ENCODE measurements at places on chromosomes 16 and 17.
A peak's percentile ranks its signal among the peaks of the same experiment; 100 is the strongest.

- no peak for DNase-seq
These were observed 28.6 kb downstream of the OSBPL7 start for GRCh38 chr17:47792979-47793378.

- peak; percentile 29 for DNase-seq
These were observed 1.3 kb downstream of the SLC16A11 start for GRCh38 chr17:7042501-7043181.

DNA sequence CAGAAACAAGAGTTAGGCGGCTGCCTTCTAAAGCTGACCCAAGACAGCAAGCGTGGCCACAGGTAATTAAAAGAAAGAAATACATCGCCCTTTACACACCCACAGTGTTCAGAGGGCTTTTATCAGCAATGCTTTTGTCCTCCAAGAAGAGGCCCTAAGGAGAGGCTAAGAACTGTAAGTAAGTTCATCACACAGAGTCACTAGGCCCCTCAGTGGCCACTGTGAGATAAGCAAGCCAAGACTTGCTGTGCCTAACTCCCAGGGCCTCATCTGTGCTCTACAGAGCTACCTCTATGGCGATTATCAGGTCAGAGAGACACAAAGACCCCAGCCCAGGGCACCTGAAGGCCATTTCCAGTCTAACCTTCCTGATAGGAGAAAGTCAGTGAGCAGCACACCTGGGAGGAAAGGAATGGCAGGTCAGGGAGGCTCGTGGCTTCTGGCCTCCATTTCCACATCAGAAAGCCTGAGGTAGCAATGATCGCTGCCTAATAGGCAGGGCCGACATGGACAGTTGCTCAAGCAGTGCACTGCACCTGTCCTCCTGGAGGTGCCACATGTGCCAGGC is 545.2 kb upstream of the CDH11 start:
- DNase-seq, result no peak

DNA sequence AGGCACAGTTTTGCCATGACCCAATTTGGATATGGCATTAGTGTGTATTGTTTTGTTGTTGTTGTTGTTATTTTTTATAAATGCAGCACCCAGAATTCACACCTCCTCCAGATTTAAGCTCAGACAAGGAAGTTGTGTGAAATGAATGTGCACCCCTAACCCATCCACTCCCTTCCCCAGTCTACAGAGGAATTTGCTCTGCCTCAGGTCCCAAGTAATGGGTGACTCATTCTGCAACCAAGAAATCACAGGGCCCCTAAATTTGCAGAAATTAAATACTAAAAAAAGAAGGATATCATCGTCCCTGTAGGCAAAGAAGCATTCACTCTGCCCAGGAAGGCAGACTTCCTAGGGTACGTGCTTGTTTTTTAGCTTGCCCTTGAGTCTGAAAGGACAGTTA is 62.3 kb downstream of the CLEC16A start:
- no peak for DNase-seq

DNA sequence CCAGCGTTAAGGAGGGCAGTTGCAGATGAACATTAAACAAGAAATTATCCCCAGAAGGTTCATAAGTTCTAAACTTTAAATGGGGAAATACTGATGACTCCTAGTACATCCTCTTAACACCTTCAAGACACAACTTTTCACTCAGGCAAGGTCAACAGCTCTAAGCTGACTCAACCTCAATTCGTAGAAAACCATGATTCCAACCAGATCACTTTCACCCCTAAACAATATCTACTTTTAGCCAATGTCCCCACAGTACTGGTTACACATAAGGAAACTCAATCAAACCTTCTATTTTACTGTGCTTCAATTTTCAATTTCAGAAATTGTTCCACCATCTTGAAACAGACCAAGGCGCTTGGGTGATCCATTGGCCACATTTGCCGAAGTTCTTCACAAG is 2.3 kb downstream of the CDYL2 start:
- DNase-seq, result no peak

- DNase-seq, result no peak
These were observed 24.5 kb upstream of the ZNF287 start for GRCh38 chr17:16593356-16594102.

DNA sequence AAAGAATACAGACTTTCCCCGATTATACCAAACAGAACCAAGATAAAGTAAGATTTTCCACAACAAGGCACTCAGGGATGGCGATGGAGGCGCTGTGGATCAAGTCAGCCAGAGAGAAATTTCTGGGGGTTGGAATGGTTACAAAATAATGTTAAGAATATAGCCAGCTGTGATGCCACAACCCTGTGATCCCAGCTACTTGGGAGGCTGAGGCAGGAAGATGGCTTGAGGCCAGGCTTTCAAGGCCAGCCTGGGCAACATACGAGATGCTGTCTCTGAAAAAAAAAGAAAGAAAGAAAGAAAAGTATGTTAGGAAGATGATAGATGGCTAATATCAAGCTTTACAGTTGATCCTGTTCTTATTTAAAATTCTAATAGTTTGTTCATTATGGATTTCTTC is 10.6 kb upstream of the ALOX12 start:
- no peak for DNase-seq

DNA sequence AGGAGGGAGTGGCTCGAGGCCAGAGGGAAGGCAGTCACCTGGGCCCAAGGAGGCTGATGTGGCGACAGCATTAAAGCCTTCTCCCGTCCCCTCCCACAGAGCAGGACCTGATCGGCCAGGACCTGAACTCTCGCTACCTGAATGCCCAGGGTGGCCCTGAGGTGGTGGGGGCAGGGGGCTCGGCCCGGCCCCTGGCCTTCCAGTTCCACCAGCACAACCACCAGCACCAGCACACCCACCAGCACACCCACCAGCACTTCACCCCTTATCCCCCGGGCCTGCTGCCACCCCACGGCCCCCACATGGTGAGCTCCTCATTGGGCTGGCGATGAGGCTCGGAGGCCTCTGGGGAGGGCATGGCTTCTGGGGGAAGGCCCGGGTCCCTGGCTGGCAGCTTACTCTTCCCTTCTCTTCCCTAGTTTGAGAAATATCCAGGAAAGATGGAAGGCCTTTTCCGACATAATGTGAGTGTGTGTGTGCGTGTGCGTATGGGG is 6.4 kb downstream of the FBRS start:
- no peak for DNase-seq

GRCh38 chr16:11056090-11056992 is 112.0 kb downstream of the CLEC16A start:
- no peak for DNase-seq

- DNase-seq, result no peak
These were observed 15.2 kb upstream of the BHLHA9 start for GRCh38 chr17:1255041-1255440.

DNA sequence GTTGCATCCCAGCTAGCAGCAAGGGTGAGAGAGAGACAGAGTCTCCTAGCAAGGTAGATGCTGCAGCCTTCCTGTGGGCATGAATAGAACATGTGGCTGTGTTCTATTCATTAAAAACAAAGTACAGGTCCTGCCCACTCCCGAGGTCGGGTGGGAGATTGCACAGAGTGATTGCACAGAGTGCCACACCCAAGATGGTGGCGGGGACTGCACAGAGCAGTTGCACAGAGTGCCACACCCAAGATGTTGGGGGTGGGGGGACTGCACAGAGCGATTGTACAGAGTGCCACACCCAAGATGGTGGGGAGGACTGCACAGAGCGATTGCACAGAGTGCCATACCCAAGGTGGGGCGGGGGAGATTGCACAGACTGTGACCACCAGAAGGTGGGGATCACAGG is 410.8 kb upstream of the EEF2KMT start:
- DNase-seq, result no peak

DNA sequence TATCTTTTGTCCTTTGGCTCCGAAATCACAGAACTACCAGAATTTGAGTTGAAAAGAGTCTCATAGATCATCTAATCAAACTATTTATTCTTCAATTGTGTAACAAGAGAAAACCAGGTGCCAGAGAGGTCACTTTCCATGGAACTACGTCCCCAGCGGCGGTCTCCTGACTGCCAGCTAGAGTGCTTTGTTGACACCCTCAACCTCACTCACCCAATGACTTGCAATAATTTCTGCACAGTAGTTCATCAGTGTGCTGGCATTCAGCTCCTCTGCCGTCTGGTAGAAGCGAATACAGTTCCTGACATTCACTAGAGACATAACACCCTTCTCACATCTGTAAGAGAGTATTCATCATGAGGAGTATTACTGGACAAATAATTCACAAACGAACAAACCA is 54.2 kb downstream of the ANKFY1 start:
- no peak for DNase-seq

- DNase-seq, result peak; percentile 83
These were observed 44.9 kb downstream of the OTOA start for GRCh38 chr16:21708533-21709115.

- no peak for DNase-seq
These were observed 54.1 kb downstream of the PIMREG start for GRCh38 chr17:6498356-6498755.

DNA sequence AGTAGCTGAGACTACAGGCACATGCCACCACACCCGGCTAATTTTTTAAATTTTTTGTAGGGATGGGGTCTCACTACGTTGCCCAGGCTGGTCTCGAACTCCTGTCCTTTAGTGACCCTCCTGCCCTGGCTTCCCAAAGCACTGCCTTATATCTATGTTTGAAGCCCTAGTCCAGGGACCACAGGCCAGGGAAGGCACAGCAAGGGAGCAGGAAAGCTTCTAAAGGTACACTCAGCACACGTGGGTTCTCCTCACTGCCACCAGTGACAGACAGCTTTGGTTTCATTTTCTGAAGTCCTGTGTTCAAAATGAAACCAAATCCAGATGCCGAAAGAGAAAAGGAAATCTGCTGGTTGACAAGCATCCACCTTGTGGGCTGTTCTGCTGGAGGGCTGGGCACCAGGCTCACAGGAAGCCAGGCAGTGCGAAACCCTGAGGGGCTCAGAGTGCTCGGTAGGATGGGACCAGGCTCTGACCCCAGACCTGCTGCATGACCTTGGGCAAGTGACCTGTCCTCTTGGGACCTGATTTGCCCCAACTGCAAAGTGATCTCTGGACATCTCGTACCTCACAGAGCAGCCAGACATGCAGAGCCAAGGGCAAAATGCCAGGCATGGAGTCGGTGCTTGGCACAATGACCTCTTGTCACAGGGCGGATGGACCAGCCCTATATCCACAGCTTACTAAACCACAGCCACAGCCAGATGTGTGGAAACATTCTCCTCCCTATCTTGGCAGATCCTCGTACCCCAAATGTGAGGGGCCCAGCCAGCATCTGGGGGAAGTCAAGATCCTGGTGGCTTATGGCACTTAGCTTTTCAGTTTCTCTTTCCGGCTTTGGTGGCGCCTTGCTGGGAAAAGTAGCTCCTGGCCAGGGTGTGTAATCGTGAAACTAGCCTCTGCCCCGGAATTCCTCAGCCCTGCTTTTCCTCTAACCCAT is 2.8 kb upstream of the SOCS1 start:
- DNase-seq, result no peak

All from effector CD4-positive, alpha-beta T cell (primary cell).